ENCODE measurements at places on chromosomes 16 and 17.
A peak's percentile ranks its signal among the peaks of the same experiment; 100 is the strongest.

GRCh38 chr17:45006927-45007461, 38.9 kb upstream of the C1QL1 start:
- DNase-seq: no peak

GRCh38 chr17:45277992-45278391, 16.1 kb upstream of the SPATA32 start:
- DNase-seq: no peak

DNA sequence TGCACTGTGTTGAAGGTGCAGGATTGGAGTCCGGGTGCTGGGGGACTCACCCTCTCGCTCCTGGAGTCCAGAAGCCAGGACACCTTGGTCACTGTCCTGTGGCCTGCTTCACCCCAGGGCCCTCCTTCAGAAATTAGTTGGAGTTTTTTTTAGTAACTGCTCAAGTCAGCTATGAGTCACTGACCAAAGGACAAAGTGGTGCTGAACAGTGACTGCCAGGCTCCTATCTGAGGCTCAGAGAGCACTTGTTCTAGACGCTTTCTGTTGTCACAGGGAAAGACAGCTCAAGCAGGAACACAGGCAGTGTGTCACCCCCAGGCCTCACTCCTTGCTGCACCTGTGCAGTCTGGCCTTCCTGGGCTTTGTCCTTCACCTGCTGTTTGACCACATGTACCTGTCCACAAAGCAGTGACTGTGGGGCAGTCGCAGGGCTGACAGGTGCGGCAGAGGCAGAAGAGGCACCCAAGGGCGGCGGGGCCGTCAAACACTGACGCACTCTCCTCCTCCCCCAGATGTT, 4.1 kb upstream of the FAAP100 start:
- peak; percentile 79 for DNase-seq

GRCh38 chr17:47957591-47958490, at the start of gene PRR15L:
PRR15L (minus strand) TSS chr17:47957883; CDS start chr17:47953234, 4,649 bp downstream.
- no peak for DNase-seq

DNA sequence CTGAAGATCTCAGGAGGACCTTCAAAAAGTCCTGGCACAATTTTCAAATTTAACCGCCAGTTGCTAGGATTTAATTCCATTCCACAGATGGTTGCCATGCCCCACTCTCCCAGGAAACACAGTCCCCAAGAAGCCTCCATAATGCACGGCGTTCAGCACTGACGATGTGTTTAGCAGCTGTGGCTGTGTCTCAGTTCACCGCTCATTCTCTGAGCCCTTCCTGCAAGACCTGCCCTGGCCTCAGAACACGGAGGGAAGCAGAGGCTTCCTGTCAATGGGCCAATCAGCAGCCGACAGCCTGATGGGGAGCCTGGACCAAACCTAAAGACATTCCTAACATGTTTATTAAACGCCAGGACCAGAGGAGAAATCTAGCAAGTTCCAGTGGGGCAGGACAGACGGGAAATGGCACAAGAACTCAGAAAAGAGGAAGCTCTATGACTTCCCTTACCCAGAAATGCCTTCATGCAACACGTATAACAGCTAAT, 4.9 kb downstream of the MYLK3 start:
- peak; percentile 80 for DNase-seq

DNA sequence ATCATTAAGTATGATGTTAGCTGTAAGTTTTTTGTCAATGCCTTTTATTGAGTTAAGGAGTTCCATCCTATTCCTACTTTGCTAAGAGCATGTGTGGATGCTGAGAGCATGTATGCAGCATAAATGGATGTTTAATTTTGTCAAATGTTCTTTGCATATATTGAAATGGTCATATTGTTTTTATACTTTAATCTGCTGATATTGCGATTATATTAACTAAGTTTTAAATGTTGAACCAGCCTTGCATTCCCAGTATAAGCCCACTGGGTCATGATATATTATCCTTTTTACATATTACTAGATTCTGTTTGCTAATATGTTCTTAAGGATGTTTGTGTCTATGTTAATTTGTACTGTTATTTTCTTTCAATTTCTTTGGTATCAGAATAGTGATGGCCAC, 53.2 kb downstream of the CCDC182 start:
- no peak for DNase-seq

DNA sequence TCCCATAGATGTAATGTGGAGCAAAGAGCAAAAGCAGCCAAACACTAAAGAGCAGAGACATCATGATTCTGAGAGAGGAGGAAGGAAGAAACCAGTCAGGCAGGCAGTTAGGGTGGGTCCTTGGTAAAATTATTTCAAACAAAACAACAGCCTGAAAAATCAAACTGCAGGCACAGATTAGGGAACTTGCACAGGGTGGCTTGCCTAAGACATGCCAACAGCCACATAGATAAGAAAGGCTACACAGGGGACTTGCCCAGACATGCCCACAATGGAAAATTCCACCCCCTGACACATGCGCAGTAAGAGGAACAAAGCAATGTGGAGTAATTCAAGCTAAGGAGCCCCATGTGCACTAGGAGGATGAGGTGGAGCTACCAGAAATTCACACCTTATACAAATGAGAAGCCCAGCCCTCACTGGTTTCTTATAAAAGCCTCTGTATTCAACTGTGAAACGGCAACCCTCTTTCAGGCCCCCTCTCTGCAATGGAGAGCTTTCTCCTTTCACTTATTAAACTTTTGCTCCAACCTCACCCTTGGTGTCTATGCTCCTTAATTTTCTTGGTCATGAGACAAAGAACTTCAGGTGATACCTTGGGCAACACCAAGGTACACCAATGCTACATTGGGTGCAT, 7.3 kb upstream of the GAS7 start:
- DNase-seq: no peak

Measured in hepatic stellate cell (primary cell).